CD4-positive, CD25-positive, alpha-beta regulatory T cell (primary cell): ENCODE measurements at places on chromosomes 13 and 19. TPM values are rescaled to one million over a fixed set of nuclear protein-coding genes. Genes with fewer than 3 reads are reported as not detected.

Gene FFAR1
- polyA plus RNA-seq = not detected

Gene TNNT1
- polyA plus RNA-seq = not detected

Gene BEST2
- polyA plus RNA-seq = not detected

Gene MEF2B
- not detected for polyA plus RNA-seq

Gene MIDN
- 3.4 TPM for polyA plus RNA-seq

Gene TRAPPC5
- 180 TPM for polyA plus RNA-seq

Gene MAB21L1
- polyA plus RNA-seq = not detected

Gene ZNF773
- 11.0 TPM for polyA plus RNA-seq

Gene FUT6
- not detected for polyA plus RNA-seq

Gene C13orf42
- not detected for polyA plus RNA-seq

Gene KIR2DL4
- polyA plus RNA-seq = not detected

Gene CACNG7
- not detected for polyA plus RNA-seq

Gene CALR3
- polyA plus RNA-seq = not detected

Gene EID2B
- 7.3 TPM for polyA plus RNA-seq

Gene OSCAR
- 0.13 TPM for polyA plus RNA-seq

Gene TJP3
- 31.2 TPM for polyA plus RNA-seq

Gene ZNF135
- 0.93 TPM for polyA plus RNA-seq

Gene CGB1
- polyA plus RNA-seq = not detected

Gene CYP4F12
- polyA plus RNA-seq = not detected

Gene VSTM1
- polyA plus RNA-seq = not detected

Gene SPTBN4
- not detected for polyA plus RNA-seq
